Activated effector memory CD4-positive, alpha-beta T cell treated with anti-CD3 and anti-CD28 coated beads, Interleukin-2, amount 50 U/mL, for 16 hours (primary cell): ENCODE measurements at places on chromosomes 2 and 18.
A peak's percentile ranks its signal among the peaks of the same experiment; 100 is the strongest.

GRCh38 chr18:60391571-60392226 is 19.1 kb upstream of the MC4R start:
- DNase-seq: no peak

GRCh38 chr2:47602996-47603395 is 179.9 kb upstream of the MSH6 start:
- no peak for DNase-seq

- peak; percentile 78 for DNase-seq
Measured at GRCh38 chr2:190343536-190344275, at the start of gene INPP1. Gene INPP1, plus strand, starts transcription at chr2:190343589. Its CDS starts 16,514 bp downstream, at chr2:190360103.

GRCh38 chr18:56992777-56993176 is 154.1 kb upstream of the BOD1L2 start:
- no peak for DNase-seq

DNA sequence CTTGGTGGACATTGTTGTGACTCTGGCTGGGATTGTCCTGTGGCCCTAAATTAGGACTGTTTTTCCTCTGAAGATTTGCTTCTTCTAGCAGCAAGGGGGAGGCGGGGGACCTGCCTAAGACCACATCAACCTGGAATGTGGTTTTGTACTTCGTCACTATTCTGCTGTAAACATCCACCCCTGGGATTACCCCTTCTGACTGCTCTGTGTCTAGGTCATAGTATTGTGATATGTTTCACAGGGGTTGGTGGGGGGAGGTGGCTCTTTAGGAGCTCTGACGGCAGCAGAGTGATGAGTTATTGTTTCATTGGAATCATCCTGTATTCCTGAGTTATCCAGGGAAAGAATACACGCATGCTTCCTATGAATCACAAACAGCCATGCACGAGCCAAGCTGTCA is 226.4 kb upstream of the MYT1L start:
- DNase-seq: no peak

DNA sequence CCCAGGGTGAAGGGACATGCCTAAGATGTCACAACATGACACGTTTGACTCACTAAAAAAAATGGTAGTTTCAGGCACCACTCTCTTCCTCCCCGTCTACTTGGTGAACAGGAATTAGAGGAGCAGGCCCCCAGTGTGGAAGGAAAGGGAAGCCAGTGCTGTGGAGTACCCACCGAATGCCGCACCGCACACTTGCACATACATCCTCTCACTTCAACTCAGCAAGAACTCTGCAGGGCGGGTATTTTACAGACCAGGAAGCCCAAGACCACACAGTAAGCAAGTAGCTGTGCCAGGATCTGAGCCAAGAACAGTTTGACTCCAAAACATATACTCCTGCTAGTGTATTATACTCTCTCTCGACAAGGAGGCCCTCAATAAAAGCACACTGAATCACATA is 69.8 kb downstream of the BCL2 start:
- no peak for DNase-seq

GRCh38 chr2:237026981-237027711 is 58.5 kb upstream of the COPS8 start:
- peak; percentile 68 for DNase-seq

DNA sequence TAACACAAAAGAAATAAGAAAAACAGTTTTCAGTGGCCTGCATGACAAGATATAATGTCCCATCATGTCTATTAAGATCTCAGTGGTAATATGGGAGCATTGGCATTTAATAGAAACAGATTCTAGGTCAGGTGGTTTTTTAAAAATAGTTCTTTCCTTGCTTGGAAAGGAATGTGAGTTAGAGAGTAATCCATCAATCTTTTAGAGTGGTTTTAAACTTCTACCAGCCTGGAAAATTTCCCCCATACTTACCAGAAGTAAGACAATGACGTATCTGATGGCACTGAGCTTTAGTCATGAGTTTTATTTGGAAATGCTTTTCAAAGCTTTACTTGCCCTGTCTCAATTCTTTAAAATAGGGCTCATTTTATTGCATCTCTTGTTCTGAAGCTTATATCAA is 441.7 kb upstream of the SMIM21 start:
- no peak for DNase-seq

DNA sequence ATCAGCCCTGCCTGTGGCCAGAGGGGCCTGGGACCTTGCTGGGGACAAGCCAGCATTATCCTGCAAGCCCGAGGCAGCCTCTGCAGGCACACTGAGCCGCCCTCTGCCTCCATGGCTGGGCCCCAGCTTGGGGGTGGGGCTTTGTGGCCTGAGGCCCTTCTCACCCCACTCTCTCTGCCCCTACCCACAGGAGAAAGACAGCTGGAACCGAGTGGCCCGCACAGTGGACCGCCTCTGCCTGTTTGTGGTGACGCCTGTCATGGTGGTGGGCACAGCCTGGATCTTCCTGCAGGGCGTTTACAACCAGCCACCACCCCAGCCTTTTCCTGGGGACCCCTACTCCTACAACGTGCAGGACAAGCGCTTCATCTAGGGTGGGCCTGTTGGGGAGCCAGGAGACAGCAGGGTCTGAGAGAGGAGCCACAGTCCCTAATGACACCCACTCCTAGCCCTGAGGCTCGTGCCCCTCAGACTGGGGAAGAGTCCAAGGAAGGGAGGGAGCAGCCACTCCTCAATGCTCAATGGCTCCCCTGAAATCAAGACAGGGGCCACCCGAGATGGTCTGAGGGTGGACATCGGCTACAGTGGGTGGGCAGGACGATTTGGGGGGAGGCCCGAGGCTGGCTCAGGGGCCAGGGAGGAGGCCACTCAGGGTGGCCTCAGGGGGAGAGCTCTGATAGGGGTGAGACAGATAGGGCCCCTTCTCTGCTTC is 4.4 kb upstream of the CHRNG start:
- no peak for DNase-seq

DNA sequence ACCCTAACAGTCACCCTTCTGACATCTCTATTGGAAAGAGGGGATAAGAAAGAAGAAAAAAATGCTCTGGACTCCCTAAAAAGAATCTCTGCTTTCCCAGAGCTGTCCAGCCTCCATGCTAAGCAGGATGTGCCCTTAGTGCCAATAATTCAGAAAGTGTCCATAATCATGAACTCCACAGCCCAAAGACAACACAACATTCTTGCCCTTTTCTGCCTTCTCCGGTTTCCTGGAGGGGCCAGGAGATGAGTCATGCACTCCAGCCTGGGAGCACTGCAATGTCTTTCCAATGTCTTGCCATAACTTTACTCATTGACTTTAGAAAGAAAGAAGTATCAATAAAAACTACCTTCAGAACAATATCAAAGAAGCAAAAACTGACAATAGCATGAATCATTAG is 44.0 kb downstream of the KLF7 start:
- DNase-seq: no peak

DNA sequence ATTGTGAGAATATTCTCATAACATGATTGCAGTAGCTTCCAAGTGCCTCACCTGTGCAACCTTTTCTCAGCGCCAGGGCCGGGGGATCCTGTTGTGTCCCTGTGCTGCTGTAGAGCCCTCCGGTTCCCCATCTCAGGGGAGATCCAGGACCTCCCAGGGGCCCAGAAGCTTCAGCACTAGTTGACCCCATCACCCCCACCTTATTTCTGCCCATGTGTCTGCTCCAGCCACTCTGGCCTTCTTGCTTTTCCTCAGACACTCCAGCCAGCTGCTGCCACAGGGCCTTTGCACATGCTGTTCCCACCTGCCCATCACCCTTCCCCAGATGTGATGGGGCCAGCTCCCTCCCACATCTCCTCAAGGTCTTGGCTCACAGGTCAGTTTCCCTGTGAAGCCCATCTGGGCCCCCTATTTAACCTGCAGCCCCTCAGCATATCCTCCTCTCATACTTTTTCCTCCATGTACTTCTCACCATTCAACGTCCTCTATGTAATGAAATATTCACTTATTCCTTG is 226.5 kb downstream of the SEPTIN10 start:
- DNase-seq: no peak

GRCh38 chr2:100990166-100990565 is 11.9 kb upstream of the RPL31 start:
- DNase-seq: no peak

- DNase-seq: no peak
Measured at GRCh38 chr2:135256531-135257260, 204.6 kb downstream of the RAB3GAP1 start.

- DNase-seq: peak; percentile 89
Measured at GRCh38 chr2:102355526-102356380, at the start of gene IL18R1. Gene IL18R1, plus strand, starts transcription at chr2:102355796. Its CDS starts 6,865 bp downstream, at chr2:102362661.

GRCh38 chr2:3257826-3258225 is 119.8 kb downstream of the EIPR1 start:
- no peak for DNase-seq

DNA sequence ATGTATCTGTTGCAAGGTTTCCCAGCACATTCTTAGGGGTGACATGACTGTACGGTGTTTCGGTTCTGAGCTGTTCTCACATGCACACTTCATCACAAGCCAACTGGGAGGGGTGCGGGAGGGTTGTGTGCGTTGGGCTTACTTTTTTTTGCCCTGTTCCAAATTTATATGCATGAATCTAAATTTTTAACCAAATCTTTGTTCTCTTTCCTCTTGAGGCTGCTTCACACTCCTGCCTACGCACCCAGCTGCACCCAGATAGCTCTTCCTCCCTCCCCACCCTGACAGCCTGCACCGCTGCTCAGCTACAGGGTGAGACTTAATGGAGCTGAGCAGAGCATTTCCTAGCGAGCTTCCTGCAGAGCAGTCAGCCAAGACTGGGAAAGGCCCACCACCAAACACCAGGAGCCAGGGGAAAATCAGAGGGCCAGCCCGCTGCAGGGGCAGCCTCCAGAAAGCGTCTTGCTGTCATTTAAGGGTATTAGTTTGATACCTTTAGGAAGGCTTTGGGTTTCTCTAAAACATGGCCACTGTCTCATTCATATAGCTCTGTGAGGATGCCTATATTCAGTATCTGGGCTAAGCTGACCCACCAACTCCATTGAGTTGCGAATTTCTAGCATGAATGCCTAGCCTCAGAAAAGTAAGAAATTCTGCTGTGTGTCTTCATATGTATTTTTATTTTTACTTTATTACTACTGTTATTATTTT is 84.5 kb downstream of the POU3F3 start:
- no peak for DNase-seq

DNA sequence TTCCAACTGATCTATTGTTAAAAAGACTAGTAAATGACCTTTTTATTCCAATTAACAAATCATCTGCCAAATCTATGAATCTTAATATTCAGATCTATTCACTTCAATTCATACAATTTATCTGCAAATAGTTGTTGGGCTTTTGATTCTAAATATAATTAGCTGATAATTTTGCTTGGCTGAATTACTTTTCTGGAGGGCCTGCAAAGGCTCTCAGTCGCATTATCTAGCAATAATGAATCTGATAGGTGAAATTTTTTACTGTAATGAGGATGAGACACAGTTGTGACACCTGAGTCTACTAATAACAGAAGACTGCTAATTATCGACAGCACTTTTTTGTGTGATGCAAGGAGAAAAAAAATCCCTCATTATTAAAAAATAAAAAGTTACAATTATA is 565.1 kb downstream of the ZEB2 start:
- no peak for DNase-seq

DNA sequence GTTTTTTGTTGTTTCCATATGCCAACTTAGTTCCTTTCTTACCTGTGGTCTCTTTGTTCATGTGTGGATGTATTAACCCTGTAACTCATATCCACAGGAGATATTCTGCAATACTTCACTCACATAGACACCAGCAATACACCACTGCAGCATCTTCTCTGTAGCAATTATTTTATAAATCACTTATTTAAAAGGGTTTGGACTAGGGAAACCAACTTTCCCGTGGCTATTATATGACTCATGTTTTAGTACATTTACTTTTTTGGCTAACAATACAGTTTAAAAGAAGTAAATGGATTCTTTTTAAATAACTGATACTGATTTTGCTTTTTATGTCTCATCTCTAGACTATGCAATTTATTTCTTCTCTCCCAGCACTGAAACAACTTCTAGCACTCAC is 488.9 kb downstream of the MBD2 start:
- DNase-seq: no peak

DNA sequence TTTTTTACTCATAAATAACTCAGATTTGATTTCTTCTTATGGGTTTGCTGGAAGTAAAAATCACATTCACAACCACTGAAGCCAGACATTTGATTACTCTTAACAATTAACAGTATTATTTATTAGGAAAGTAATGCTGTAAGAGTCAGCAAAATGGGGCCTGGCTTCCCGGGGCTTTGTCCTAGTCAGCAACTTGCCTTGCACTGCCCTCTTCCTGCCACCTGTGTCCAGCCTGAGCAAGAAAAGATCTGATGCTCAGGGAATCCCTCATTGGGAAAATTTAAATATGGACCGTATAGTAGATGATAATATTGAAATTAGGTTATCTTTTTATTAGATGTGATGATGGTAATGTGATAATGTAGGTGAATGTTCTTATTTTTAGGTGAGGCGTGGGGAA is 30.8 kb upstream of the ACYP2 start:
- DNase-seq: no peak

DNA sequence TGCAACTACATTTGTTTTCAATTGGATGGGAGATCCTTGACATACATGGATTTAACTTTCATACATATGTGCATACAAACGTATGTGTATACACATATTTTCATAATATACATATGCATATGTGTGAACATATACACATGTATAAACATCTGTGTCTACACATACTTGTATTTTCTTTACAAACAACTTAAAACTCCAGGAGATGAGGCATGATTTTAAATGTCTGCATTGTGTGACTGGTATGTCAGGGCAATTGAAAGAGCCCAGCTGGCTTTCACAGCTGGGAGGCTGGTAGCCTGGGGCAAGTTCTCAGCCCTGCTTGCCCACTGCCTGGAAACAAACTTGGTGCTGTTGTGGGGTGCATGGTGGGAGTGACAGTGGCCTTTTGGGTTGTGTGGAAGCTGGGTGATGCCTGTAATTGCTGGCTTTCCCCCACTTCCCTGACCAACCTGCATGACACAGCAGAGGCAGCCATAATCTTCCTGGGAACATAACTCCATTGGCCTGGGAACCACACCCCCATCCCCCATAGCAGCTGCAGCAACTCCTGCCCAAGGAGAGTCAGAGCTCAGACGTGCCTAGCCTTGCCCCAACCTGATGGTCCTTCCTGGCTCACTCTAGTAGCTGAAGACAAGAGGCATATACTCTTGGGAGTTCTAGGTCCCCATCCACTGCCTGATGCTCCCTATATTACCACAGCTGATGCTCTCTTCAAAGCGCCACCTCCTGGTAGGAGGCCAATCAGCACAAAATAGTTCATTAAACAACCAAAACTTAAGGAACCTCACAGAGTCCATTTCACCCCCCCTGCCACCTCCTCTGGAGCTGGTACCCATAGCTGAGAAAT is 158.3 kb downstream of the CERS6 start:
- no peak for DNase-seq

GRCh38 chr2:231785822-231786176 is 446 bp upstream of the COPS7B start:
- no peak for DNase-seq
